Fibroblast of lung (primary cell): ENCODE measurements at places on chromosomes 16 and 17.

GRCh38 chr17:45130681-45131615, 1.4 kb downstream of the PLCD3 start:
- no peak for DNase-seq

- DNase-seq = no peak
These were observed 5.9 kb downstream of the SLC38A7 start for GRCh38 chr16:58678716-58679115.

GRCh38 chr16:84930298-84931106, 80.8 kb downstream of the ZDHHC7 start:
- no peak for DNase-seq

- DNase-seq = no peak
These were observed 96.2 kb downstream of the PRKCA start for GRCh38 chr17:66398617-66399016.

DNA sequence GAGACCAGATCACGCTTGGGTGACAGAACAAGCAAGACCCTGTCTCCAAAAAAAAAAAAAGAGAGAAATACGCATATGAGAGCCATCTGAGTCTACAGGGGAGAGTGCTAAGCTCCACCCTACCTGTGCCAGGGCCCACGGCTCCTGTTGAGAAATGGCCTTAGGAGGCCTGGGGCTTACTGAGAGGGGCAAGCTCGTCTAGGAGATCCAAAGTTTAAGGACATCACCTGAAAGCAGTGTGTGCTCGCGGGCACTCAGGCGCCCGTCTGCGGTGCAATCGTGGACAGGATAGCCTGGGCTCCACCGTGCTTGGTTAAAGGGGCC, 14.5 kb upstream of the BAIAP2 start:
- no peak for DNase-seq

- no peak for DNase-seq
These were observed 63.2 kb upstream of the GSE1 start for GRCh38 chr16:85549766-85550421.

- no peak for DNase-seq
These were observed at the start of gene TMEM95 for GRCh38 chr17:7355053-7355452. TMEM95 (plus strand) TSS chr17:7355156; CDS start chr17:7355205, 49 bp downstream.

DNA sequence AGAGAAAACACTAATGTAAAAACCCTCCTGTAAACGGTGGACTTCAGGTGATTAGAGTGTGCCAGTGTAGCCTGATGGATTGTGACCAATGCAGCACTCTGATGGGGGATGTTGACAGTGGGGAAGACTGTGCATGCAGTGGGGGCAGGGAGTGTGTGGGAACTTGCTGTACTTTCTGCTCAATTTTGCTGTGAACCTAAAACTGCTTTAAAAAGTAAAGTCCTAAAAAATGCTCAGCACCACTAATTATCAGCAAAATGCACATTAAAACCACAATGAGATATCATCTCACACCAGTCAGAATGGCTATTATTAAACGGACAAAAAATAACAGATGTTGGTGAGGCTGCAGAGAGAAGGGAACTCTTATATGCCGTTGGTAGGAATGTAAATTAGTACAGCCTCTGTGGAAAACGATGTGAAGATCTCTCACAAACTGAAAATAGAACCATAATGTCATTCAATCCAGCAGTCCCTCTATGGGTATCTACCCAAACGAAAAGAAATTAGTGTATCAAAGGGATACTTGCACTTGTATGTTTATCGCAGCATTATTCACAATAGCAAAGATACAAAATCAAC, 9.7 kb upstream of the ULK2 start:
- DNase-seq = no peak

DNA sequence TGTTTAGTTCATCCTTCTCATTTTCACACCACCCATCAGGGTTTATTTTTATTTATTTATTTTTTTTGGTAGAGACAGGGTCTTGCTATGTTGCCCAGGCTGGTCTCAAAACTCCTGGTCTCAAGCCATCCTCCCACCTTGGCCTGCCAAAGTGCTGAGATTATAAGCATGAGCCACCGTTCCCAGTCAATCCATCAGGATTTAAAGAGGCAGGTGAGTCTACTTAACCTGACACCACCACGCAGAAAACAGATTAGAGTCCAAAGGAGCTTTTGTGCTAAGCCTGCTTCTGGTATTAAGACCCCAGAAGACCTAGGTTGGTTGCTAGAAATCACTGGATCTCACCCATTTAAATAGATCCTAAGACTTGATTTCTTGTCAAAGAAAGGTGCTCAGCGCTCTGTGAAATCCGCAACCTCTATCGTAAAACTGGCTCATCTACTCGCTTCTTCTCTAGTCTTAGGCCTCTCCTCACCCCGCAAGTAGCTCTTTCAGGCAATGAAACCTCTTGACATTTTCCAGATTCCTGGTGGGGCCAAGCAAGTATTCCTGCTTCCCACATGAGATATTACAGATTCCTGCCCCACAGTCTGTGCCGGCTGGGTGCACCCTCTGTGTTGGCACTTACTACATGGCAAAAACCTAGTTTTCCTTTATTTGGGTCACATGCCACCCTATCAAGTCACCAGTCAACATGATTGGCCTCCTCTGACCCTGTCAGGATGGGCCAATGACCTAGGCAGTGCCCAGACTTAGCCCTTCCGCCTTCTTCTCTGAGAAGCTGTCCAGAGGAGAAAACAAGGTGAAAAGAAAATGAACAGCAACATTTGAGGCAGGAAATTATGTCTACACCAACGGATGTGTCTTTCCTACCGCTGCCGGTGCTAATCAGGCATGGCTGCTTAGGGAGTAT, 9.0 kb downstream of the PITPNA start:
- no peak for DNase-seq

- no peak for DNase-seq
These were observed 8.8 kb downstream of the KIAA0513 start for GRCh38 chr16:85036236-85037049.

- DNase-seq = peak; percentile 55
These were observed 59.5 kb upstream of the CACNG4 start for GRCh38 chr17:66904760-66905624.

DNA sequence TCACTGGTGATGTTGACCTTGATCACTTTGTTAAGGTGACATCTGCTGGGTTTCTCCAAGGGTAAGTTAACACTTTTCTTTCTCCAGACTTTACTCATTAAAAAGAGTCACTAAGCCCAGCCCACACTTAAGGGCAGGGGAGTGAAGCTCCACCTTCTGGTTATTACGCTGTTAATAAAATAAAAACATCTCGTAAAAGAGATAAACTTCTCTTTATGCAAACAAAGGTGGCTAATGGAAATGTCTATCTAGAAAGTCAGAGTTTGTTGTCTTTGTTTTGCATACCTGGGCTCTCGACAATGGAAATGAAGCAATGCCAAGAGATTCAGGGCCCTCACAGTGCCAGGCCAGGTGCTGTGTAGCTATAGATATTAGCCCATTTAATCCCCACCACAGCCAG, 134.4 kb downstream of the ZFHX3 start:
- no peak for DNase-seq

GRCh38 chr17:64707050-64707591, 45.0 kb upstream of the SMURF2 start:
- peak; percentile 97 for DNase-seq

- peak; percentile 49 for DNase-seq
These were observed 1.9 kb downstream of the CMC2 start for GRCh38 chr16:81004646-81005353.

DNA sequence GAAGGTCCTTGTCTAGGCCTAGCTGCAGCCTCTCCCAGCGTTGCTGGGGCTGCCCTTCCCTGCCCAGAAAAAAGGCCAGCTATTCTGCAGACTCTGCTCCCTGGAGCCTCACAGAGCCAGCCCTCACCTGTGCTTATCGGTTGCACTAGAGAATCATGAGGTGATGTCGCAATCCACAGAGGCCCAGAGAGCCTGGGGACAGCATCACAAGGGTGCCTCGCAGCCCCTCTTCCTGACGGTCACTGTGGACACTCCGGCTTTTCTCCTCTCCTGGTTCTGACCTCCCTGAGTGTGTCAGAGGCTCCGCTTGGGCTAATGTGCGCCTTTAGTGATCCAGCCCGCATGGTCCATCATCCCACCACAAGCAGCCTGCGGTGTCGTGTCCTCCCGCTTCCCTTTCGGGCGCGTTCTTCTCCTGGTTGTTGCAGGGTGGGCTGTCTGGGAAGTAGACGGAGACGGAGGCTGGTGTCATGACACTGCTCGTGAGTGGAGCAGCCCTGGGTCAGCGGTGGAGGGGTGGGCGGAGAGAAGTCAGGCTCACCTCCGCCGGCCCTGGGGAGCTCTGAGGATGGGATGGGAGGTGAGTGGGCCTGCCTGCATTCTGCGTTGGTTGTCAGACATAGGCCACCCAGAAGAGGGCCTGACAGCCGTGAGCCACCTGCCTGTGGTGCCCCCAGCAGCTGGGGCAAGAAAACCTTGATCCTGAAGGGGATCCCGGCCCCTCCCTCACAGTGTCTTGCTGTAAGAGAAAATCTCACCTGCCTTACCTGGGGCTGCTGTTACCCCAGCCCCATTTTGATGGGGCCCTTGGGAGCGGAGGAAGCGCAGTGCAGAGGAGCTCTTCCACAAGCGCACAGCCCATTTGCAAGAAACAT, 165.9 kb upstream of the CHMP6 start:
- DNase-seq = no peak

DNA sequence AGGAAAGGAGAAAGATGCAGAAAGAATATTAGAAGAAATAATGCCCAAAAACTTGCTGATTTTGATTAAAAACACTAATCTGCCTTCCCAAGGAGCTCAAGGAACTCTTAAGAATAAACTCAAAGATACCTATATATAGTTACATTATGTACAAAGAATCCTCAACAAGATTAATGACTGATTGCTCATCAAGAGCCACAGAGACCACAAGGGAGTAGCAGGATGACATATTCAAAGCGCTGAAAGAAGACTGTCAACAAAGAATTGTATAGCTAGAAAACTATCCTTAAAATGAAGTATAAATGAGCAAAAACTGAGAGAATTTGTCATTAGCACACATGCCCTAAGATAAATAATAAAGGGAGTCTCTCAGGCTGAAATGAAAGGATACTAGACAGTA, 6.2 kb downstream of the LPCAT2 start:
- DNase-seq = peak; percentile 76

DNA sequence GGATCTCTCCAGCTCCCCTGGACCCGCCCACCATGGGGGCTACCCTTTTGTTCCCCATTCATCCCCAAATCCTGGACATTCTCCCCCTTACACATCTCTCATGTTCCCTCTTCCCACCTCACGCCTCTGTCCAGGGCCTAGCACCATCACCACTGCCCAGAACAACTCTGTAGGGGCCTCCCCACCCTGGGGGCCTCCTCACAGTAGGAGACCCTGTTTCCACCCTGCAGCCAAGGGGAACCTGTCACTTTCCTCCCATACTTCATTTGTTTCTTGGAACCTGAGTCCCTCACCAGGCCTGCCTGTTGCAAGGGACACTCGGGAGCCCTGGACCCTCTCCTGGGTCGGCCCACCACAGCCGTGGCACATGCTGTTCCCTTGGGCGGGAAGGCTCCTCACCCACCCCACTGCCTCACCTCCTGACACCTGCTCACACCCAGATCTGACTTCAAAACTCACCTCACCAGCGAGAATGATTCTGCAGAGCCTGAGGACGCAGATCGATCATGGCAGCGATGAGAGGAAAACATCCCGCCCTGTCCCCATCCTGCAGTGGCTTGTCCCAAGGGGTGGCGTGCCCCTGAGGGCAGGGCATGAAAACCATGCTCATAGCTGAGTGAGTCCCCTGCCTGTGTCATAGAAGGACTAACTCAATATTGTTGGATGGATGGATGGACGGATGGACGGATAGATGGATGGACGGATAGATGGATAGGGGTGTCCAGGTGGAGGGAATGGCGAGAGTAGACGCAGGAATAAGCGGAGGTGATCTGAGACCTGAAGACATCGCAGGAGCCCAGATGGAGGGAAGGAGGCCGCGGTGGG, 6.8 kb upstream of the RASD1 start:
- DNase-seq = no peak

DNA sequence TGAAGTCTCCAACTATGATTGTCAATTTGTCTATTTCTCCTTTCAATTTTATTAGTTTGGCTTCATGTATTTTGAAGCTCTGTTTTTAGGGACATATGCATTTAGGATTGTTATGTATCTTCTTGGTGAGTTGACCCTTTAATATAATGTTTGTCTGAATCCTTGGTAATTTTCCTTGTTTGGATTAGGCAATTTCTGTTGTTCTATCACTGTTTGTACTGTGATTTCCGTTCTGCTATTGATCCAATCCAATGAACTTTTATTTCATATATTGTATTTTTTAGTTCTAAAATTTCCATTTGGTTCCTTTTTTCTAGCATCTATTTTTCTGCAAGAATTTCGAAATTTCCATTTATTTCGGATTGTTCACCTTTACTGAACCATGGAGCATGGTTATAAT, 31.0 kb downstream of the RAB11FIP4 start:
- DNase-seq = no peak

- no peak for DNase-seq
These were observed 59.2 kb downstream of the MRM3 start for GRCh38 chr17:841313-841712.

DNA sequence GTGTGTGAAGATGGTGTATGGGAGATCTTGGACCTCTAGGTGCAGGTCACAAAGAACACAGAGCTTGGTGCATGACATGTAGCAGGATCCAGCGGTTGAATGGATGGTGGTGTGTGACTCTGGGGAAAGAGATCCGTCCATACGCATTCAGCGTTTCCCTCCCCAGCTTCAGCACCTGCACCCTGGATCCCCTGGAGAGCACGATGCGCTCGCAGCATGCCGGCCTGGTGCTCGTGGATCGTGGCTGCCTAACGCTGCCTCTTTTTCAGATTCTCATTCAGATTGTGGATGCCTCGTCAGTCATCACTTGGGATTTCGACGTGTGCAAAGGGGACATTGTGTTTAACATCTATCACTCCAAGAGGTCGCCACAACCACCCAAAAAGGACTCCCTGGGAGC, 70.9 kb downstream of the SEC14L1 start:
- no peak for DNase-seq

DNA sequence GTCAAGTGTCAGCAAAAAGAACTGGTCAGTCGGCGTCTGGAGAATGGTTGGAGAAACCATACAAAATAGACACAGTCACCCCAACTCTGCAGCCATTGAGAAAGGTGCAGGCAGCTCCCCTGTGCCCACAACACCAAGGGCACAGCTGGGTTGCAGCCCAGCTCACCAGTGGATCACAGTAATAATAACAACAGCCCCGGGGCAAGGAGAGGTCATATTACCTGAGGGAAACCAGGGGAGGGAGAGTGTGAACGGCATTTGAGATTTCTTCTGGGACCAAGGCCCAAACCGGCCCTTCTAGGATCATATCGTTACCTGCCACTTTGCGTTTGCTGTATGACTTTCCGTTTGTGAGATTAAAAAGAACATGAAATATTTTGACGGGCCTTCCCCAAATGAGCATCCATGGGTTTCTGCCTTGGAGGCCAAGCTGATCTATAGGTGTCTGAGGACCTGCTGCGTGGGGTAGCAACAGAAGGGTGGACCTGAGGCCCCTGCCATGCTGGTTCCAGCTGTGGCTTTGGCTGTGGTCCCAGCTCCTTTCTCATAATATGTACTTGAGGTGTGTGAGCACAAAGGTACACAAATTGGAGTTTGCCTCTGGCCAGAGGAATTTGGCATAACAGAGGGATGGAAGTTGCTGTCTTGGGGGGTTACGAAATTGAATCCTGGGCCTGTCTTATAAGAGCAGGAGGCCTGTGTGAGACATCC, 154.6 kb downstream of the CMIP start:
- DNase-seq = no peak
